Heart left ventricle (tissue), 16 donors: ENCODE measurements at places on chromosomes 7 and 10. TPM values are rescaled to one million over a fixed set of nuclear protein-coding genes. Genes with fewer than 3 reads are reported as not detected.

- no peak for DNase-seq
These were observed 120.3 kb downstream of the BUB3 start for GRCh38 chr10:123274306-123275135.

GRCh38 chr10:63236113-63236935 is 103.2 kb downstream of the NRBF2 start:
- no peak for DNase-seq

DNA sequence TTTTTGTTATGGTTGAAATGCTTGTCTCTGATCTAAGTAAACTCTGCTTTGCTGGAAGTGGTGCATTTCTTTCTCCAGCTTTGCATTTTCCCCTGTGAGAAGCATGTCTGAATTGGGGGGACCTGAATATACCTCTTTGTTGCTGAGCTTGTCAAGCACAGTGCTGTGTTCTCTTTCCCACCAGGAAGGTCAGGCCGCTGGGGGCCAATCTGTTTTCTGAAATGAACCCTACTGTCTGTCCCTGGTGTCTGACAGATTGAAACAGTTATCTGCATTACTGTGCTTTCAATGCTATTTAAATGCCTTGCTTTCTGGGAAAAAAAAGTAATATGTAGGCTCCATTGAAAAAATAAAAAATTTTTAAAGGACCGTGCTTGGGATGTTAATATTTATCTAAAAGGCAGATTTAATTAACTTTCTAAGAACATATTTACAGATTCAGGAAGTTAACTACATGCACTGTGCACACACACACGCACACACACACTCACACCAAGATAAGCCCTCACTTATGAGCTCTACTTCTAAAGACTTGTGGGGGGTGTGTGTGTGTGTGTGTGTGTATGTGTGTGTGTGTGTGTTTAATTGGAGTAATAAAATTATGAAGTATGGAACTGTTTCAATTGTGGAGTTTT is 127.0 kb upstream of the FZD1 start:
- DNase-seq, result no peak

GRCh38 chr7:128939075-128939860 is 1.5 kb downstream of the IRF5 start:
- DNase-seq, result no peak

GRCh38 chr10:131698986-131699385 is 201.8 kb upstream of the PPP2R2D start:
- no peak for DNase-seq

DNA sequence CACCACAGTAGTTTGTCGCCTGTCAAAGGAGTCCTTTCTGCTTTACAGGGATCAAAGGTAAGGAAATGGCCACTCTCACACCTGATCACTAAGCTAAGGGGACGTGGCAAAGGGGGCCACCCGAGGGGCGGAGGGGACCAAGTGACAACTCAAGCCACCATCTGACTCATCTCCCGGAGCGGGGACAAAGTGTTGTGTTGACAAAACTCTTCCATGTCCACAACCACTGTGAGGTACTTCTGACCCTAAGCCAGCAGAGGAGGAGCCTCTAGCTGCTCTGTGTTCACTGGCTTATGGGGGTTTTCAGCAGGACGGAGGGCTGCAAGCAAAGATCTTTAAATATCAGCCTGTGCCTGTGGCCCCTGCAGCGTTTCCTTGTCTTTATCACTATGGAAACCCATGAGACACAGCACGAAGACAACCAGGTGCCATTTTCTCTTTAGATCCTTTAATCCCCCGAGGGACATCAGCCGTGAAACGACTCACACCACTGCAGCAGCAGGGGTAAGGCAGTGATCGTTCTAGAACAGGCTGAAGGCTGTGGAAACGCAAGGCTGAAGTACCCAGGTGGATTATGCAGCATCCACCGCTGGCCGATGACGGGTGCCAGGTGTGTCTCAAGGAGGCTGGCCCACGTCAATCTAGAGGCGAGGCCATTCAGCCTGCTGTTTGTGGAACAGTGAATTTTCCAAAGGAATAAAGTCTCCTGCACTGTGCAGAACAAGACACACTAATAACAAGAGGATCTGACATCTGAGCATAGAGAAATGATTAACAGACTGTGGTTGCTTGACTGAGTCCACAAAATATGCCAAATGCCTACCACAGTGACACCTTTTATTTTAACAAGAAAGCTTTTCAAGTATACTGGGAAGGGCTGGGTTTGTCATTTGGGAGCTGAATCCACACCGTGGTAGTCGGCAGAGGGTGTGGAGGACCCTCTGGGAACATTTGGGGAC is 26.6 kb upstream of the DDC start:
- no peak for DNase-seq

DNA sequence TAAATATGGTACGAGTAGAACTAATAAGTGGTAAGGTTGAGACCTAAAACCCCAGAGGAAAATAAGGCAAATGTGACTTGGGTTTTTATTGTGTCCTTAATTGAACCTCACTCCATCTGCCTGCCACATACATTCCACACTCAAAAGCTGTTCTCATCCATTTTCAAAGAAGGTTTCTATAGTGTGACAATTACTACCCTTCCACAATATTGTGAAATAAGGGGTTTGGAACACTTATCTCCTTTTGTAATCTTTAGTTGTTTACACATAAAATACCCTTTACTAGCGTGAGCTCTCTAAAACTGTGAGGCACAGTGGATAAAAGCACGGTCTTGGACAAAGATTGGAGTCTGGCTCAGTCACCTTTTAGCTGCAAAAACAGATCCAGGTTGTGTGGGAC is 166.6 kb downstream of the THSD7A start:
- no peak for DNase-seq

DNA sequence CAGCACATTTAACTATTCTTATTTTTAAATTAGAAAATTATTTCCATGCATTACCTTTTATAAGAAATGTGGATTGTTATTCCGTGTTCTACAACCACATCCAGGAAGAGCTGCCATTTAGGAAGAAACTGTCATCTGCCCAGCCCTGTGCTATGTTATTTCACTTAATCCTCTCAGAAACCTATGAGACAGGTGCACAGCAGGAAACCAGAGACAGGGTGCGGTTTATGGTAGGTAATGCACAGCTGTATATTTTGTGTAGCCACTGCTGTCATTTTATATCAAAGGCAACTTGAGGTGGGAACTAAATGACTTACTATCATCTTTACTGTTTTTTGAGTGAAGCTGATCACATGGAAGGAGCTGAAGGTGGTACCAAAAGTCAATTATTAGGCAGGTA is 232.3 kb downstream of the MAGI2 start:
- no peak for DNase-seq

GRCh38 chr7:20438248-20438647 is 107.5 kb downstream of the ITGB8 start:
- no peak for DNase-seq

DNA sequence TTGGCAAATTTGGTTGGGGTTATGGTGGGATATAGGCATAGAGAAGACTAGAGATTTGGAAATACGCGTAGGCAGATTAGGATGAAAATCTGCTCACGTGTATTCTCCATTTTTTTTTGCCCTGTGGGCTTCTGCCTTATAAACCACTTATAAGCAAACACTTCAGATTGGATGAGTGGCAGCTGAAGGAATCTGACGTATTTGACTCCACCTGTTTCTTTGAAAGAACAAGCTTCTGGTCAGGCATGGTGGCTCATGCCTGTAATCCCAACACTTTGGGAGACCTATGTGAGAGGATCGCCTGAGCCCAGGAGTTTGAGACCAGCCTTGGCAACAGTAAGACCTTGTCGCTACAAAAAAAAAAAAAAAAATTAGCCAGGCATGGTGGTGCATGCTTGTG is 5.1 kb downstream of the STK31 start:
- no peak for DNase-seq

DNA sequence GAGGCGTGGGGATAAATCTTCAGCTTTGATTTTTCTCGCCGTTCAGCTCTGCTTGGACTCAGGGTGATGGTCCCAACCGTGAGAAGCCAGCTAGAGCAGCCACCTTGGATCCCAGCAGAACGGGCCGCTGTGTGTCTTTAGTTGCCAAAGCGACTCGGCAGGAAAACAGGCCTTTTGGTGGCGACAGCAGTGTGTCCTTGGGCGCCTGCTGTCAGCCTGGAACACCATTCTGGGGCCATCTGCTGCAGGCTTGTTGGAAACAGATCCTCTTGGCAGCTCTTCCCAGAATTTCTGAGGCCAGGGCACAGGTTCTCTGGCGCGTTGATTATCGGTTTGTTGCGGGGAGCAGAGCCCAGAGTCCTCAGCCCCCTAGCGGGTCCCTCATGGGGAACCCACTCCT is 97.6 kb downstream of the CUX1 start:
- peak; percentile 82 for DNase-seq

- no peak for DNase-seq
These were observed 23.0 kb upstream of the CDHR3 start for GRCh38 chr7:105940109-105940508.

DNA sequence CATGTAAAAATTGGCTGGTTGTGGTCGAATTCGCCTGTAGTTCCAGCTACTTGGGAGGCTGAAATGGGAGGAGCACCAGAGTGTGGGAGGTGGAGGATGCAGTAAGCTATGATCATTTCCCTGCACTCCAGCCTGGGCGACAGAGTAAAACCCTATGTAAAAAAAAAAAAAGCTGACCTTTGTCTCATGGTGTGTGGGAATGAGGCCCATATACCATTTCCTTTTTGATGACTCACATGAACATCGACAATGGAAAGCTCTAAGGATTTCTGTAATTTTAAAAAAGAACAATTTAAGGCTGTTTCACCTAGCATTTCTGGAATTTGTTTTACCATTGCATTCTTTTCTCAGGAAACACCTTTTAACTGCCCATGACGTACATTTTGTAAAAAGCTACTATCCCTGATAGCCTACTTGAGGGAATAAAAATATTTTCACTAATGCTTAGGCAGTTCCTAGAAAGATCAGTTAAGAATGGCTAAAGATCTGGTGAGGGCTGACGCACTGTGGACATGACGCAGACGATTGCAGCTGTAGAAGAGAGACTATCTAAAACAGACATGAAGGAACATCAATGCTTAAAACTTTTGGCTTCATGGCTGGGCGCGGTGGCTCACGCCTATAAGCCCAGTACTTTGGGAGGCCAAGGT is 400.6 kb upstream of the IGFBP3 start:
- DNase-seq, result no peak

DNA sequence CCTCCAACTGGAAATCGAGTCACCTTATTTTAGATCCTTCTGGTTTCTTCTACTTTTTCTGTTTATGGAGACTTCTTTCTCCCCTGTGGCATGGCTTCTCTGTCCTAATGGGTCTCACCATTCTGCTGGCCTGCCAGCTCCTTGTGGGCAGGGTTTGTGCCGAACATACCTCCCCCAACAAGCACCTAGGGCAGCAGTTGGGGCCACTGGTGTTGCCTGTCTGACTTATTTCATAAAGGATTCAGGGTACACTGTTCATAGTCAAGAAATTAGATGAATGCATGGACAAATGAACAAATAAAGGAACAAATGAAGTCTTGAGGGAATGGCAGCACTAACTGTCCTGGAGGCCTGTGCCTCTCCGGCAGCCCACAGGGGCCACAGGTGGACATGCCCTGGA is 55.6 kb upstream of the DOCK1 start:
- no peak for DNase-seq

DNA sequence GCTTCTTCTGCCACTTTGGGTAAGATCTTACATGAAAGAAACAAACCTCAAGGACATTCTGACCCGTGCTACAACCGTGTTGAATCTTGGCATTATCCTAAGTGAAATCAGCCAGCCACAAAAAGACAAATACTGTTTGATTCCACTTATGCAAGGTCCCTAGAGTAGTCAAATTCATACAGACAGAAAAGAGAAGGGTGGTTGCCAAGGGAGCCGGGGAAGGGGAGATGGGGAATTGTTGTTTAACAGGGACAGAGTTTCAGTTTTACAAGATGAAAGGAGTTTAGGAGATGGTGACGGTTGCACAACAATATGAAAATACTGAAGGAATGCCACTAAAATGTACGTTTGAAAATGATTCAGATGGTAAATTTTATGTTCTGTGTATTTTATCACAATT is 12.2 kb upstream of the CLEC2L start:
- no peak for DNase-seq

- DNase-seq, result no peak
These were observed 2.2 kb downstream of the ADCY1 start for GRCh38 chr7:45576249-45576929.

DNA sequence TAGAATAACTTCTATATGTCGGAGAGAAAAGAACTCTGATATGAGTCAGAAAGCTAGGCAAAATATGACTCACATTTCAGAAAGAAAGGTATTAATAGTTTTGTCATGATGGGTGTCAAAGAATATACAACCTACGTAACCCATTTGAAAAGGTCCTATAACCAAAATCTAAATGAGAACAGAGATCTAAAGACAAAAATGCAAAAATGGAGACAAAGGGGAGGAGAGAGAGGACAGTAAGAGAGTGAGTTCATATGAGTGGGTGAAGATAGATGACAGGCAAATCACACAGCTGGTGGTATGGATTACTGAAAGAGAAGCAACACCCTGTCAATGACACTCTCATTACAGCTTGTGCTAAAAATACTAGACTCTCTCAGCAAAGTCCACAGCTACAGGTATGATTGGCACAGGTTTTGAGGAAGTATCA is 25.6 kb downstream of the ANKMY2 start:
- no peak for DNase-seq

DNA sequence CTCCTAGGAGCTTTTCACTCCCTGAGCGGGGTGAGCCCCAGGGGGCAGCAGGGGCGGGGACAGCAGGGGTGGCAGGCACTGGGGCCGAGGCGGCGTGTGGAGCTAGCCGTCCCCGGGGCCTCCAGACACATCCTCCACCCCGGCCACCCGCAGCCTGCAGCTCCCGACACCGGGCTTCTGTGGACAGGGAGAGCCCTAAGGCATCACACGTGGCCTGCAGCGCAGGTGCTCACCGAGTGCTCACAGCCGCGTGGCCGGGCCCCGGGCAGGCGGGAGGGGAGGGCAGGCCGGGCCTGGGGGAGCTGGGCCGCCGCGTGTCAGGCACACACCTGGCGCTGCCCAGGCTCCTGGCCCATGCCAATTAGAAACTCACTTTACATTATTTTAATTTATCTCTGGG is 51.4 kb downstream of the MICALL2 start:
- no peak for DNase-seq

- DNase-seq, result no peak
These were observed 33.4 kb downstream of the DCLRE1A start for GRCh38 chr10:113820507-113820906.

GRCh38 chr10:21208666-21209316 is 311.7 kb upstream of the NEBL start:
- DNase-seq, result no peak

DNA sequence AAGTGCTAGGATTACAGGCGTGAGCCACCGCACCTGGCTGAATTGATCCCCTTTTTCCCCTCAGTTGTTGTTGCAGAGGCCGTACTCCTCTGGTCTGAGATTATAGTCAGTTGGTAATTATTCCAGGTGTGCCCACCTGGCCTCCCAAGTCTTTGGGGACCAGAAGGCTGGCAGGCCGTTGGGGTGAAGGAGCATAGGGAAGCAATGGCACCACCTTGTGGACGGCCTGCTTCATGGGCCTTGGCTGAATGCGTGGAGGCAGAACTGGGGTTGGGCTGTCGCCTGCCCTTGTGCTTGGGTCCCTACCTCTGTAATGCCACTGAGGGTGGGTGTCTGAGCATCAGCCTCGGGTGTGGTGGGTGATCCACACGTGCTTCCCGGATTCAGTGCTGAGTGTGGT is 125.7 kb downstream of the RGS10 start:
- DNase-seq, result peak; percentile 76

GRCh38 chr10:128047351-128047750 is 78.9 kb downstream of the MKI67 start:
- peak; percentile 83 for DNase-seq

- no peak for DNase-seq
These were observed 18.2 kb upstream of the PITRM1 start for GRCh38 chr10:3190817-3191216.

PLA2G12B gene
- 0.23 TPM for polyA plus RNA-seq

FRA10AC1 gene
- polyA plus RNA-seq, result 8.4 TPM

ANKRD2 gene
- 450 TPM for polyA plus RNA-seq

CPA2 gene
- not detected for polyA plus RNA-seq

SPOCK2 gene
- polyA plus RNA-seq, result 11.2 TPM

LIPN gene
- not detected for polyA plus RNA-seq

SKIDA1 gene
- polyA plus RNA-seq, result 0.75 TPM
